ENCODE measurements at places on chromosomes 5 and 9.

DNA sequence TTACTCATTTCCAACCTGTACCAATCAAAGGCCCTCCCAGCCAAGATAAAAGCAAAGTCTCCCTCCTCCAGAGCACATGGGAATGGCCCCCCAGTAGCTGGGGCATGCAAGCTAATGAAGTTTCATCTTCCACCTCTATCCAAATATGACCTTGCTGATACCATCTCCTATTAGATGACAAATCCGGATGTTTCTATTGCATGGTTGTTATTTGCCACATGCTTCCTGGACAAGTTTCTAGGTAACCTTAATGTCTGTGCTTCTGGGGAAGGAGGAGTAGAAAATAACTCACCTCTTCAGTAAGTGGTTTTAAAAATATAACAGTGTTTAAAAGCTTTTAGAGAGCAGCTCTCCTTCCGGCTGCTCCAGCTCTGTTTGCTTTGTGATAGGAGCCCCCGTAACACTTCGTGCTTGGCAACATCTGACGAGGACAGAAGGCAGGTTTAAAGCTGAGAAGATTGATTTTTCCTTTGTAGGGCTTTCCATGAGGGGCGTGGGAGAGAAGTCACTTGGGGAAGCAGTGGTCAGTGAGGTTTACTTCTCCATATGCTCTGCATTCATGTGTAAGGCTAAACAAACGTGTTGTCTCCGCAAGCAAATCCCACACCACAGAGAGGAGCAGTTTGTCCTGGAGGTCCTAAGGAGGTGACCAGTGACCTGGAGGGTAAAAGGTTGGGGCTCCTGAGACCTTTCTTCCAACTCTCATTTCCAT is 40.3 kb upstream of the GLRX start:
- no peak for DNase-seq

DNA sequence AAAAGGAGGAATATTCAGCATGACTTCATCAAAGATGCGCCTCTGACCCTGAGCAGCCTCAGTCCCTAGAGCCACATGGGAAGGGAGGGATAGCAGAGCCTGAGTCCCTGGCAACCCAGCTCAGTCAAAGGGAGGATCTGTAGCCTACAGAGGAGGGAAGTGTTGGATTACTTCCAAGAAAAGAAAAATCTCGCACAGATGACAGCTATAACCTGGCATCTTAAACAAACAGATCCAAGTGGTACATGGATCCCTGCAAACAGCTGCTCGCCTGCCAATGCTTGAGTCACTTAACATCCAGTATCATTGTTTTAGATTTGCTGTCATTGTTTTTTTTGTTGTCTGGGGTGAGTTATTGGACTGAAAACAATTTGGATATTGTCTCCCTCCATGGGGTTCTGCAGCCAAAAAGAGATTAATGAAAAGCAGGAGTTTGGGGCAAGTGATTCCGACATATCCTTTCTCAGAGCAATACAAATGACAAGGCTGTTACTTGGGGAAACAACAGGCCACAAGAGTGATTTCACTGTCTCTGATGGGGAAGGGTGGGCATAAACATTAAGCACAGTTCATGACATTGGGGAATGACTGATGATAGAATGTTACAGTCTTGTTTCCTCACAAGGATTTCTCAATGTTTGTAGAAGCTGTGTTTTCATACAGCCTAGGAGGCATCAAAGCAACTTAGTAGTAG is 153.5 kb upstream of the KIF2A start:
- DNase-seq: no peak

DNA sequence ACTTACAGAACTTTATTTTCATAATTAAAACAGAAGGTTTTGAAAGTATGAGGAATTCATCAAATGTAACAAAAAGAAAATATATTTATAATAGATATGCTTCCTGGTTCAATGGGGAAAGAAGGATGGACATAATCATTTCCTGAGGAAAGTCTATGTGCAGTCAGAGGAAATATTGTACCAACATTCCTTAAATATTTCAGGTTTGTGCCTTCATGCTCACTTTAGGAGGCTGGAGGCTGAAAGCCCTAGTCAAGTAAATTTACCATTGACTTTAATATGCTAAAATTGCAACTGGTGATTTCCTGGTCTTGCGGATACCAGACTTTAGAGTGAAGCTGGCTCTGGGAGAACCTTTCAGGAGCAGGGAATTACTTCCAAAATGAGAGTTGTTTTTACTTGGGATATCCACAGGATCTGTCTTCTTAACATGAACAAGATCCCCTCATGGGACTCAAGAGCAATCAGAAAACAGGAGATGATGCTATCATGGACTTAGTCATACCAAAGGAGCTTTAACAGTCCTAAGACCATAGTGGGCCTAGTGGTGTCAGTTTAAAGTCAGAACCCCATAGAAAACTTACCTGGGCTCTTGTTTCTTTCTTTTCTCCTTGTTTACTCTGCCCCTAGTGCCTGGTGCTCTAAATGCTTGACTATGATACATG is 762.8 kb upstream of the GRAMD2B start:
- DNase-seq: no peak

GRCh38 chr5:68046445-68046844 is 169.1 kb upstream of the PIK3R1 start:
- DNase-seq: no peak

GRCh38 chr5:124747791-124748686 is 1.6 kb upstream of the ZNF608 start:
- DNase-seq: no peak

Measured in activated naive CD4-positive, alpha-beta T cell treated with anti-CD3 and anti-CD28 coated beads, Interleukin-2, amount 50 U/mL, for 16 hours (primary cell).